Fibroblast of skin of left biceps (primary cell): ENCODE measurements at places on chromosomes 12 and 14.

DNA sequence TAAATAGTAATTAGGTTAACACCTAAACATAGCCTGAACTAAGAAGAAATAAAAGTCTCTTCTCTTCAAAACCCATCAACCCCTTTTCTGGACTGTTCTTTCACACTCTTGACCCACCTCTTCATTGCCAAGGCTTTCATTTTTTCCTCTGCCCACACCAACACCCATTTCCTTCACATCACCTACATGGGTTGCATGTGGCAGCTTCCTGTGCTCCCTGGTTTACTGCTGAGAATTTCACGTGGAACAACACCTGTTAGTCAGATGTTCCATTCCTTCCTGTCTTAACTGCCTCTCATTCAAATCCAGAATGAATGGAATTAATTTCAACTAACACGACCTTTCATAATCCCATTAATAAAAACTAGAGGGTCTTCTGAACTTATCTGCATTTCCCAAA is 157.3 kb downstream of the BCAT1 start:
- no peak for DNase-seq

DNA sequence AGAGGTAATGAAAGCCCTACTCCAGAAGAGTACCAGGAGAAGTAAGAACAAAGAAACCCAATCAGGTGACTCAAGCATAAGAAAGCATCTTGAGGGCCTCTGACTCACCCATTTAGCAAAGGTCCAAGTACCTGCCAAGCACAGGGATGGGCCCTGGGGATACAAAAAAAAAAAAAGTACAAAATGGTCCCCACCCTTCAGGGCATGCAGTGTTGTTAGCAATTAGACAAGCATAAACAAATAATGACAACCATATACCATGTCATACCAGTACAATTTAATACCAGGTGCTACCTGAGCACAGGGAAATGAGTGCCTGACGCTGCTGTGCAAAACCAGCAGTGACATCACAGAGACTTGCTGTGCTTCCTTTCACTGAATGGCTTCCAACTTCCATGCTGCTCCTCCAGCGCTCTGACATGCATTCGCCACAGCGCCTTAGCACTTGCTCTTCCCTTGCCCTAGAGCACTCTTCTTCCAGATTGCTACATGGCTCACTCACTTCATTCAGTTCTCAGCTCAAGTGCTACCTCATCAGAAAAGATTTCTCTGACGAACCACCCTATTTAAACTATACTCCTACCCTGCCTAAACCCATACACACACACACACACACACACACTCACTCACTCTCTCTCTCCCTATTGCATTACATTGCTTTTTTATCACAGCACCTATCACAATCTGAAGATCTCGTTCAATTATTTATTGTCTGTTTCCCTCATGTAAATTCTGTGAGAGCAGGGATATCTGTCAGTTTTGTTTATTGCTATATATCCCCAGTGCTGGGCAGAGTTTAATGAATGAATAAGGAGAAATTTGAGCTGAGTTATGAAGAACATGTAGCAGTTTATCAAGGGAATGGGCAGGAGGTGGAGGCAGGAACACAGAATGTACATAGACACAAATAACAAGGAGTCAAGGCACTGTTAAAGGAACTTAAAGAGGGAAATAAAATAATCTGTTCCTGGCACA is 12.9 kb upstream of the EPS8 start:
- no peak for DNase-seq

- no peak for DNase-seq
Observed at GRCh38 chr14:104249089-104249488, 110.7 kb downstream of the KIF26A start.

DNA sequence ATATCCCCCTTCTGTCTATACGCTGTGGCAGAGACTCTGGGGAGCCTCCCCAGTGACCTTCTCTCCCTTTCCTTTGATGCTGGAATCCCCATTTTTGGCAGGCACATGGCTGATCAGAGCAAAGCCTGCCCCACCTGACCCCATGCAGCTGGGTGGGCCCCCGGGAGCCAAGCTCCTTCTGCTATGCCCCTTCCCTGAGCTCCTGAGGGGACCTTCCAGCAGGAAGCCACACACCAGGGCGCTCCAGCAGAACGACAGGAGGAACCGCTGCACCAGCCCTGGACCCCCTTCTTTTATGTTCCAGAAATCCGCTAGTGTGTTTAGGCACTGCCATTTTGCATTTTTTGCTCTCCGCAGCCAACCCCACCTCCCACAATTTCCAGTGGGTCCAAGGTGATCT is 44.6 kb downstream of the TRAFD1 start:
- no peak for DNase-seq

GRCh38 chr12:79747274-79747673 is 56.5 kb upstream of the PAWR start:
- DNase-seq, result no peak

GRCh38 chr14:94050231-94050880 is 24.2 kb downstream of the OTUB2 start:
- no peak for DNase-seq

DNA sequence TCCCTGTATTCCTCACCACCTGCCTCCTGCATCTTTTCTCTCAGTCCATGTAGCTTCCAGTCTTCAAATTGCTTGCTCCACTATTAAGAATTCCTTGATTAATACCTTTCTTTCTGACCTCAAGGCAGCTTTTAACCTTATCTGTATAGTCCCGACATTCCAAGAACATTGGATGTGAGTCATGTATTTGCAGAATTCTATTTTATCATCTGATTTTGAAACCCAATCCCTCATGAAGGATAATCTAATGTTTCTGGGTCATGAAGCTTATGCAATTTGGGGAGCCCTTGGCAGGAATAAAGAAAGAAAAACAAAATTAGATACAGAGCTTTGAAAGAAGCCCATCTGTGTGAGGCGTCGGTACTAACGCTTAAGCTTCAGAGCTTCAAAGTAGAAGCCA is 63.4 kb upstream of the CCND2 start:
- no peak for DNase-seq

- DNase-seq, result no peak
Observed at GRCh38 chr12:75190846-75191245, 18.8 kb downstream of the KCNC2 start.

DNA sequence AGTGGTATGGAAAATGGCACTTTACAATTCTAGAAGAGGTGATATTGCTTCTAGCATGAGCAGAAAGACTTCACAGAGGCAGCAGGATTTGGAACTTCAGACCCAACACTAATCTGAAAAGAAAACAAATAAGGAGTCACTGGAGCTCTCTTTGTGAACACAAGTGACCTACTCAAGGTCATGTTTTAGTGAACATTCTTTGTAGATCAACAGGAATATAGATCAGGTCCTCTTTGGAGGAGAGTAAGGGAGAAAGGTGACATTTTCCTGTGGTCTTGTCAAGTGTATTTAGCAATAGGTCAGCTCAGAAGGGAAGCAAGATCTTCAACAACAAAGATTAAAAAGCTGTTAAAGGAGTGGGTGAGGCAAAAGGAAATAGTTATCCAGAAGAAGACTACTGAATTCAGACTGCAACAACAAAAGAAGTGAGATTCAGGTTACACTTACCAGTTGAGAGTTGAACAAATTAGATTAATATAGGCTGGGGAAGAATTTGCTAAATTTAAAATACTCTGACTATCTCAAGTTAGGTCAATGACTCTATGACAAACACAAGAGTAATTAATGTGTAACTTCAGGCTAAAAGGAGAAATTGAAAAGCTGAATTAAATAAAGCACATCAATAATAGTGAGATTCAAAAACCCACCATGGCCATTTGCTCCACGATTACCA is 528.2 kb downstream of the RPS29 start:
- DNase-seq, result no peak

DNA sequence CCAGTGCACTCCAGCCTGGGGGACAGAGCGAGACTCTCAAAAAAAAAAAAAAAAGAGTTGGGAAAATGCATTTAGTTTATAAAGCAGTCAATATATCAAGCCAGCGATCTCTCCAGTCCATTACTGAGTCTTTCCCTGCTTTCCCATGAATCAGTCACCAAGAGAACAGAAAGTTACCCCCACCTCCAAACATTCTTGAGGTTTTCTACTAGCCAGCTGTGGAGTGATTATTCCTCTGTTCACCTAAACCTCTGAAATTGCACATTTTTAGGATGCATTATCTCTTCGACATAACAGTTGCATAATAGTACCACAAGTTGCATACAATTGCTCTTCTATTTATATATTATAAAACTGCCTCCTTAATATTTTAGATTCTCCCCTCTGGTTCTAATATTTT is 134.8 kb upstream of the DIO3 start:
- no peak for DNase-seq
